CD4-positive, alpha-beta T cell treated with Interleukin-21 for 1 hour (primary cell): ENCODE measurements at places on chromosomes 13 and 19.

- no peak for DNase-seq
These were observed 13.8 kb upstream of the CEACAM16 start for GRCh38 chr19:44684892-44685863.

DNA sequence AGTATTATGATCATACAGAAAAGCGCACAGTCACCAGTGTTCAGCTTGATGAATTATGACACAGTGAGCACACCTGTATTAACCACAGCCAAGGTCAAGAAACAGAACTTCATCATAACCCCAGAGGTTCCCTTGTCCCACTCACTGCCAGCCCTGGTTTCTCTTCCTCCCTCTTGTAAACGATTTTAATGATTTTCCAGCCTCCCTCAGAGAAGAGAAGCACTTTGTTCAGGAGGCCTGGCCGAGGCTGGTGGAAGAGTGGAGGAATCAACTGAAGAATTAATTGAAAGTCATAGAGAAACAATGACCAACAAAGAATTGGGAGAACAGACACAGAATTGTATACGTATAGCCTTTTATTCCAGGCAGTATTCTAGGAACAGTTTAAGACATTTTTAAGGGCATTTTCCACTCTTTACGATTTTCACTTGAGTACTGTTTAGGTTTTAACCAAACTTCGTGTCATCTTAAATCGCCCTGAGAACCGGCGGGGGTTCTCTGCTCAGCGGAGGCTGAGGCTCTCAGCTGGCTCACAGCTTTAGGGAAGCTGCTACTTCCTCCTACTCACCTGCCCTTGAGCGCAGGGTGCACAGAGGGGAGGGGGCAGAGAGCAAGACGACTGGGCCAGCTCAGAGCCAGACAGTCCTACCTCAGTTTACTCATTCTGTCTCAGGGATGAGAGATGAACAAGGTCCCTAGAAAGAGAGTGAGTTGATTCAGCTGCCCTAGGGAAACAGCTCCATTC lies 108.6 kb downstream of the AKAP11 start:
- DNase-seq, result no peak

DNA sequence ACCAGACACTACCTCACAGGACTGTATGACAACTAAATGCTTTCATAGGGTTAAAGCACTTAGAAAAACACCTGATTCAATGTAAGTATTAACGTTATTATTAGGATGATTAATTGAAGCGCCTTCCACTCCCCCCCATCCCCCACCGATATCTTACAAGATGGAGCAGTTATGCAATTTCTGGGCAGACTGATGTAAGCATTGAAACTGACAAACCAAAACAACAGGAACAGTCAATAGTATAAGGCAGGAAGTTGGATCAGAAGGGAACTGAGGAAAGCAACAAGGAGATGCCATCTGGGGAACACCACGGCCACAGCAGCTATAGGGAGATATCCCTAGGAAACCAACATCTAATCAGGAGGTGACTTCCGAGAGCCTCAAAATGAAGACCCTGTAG lies 3.8 kb downstream of the LCP1 start:
- peak; percentile 41 for DNase-seq

DNA sequence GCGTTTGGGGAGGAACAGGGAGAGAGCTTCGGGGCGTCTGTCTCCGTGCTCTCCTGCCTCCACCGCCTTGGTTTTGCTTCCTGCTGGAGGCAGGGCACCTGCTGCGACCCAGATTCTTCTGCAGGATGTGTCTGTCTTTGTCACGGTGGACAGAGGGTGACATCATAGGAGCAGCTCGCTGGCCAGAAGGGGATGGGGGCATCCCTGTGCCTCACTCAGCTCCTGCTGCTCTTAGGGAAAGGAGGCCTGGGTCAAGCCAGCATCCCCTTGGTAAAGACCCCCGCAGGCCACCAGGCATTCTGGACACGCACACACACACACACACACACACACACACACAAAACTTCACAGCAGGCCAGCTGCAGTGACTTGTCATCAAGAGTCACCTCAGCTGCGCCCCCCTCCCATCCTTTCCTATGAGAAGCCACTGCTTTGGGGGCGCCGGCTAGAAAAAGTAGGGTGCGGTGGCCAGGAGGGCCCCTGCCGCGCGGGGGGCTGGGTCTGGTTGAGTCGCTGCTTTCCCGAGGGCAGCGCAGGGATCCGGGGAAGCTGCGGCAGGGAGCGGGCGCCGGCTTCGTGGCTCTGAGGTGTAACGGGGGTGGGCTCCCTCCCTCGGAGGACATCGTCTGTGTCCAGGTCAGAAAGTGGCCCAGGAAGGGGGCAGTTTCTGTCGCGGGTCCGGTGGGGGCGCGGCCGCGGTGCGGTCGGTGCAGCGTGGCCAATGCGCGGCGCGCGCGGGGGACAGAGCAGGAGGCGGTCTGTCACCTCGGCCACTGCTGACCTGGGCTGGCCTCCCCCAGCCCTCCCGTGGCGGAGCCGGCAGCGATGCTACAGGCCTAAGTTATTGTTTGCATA lies 15.8 kb upstream of the NPAS1 start:
- DNase-seq, result no peak
